ENCODE measurements at places on chromosomes 5 and 9.

GRCh38 chr9:13318027-13318426 lies 38.5 kb upstream of the MPDZ start:
- DNase-seq, result no peak

DNA sequence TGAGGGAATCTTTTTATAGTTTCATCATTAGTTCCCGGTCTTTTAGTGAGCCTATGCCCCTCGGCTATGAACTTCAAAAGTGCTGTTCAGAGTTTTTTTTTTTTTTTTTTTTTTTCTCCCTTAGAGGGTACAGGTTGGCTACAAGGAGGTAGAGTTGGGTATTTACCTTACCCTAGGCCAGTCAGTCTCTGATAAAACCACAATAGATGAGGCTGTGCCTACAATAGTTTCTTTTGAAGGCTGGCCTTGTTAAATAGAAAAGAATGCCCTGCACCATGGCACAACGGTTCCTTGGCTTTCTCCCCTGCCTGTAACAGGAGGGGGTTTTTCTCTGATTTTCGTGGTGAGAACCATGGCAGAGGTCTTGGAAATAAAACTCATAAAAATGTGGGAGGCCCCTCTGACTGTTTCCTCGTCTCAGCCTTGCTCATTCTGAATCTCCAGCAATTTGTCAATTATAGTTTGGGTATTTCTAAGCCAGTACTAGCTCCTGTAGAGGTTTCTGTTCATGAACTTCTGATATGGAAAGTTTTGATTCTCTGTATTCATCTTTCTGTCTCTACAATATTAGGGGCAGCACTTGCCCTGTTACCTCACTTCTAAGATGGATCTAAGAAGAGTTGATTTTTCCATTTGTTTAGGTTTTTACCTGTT lies 152.0 kb downstream of the MTRR start:
- DNase-seq, result no peak

DNA sequence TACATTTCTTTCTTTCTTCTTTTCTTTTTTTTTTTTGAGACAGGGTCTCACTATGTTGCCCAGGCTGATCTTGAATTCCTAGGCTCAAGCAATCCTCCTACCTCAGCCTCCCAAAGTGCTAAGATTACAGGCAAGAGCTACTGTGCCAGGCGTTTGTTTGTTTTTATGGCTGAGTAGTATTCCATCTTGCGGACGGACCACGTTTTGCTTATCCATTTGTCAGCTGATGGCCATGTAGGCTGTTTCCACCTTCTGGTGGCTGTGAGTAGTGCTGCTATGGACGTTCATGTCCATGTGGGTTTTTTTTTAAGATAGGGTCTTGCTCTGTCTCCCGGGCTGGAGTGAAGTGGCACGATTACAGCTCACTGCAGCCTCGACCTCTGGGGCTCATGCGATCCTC lies 2.5 kb downstream of the DOK3 start:
- DNase-seq, result no peak

- DNase-seq, result no peak
Measured at GRCh38 chr5:42507451-42508097, 84.3 kb downstream of the GHR start.

GRCh38 chr5:1294835-1295649 lies at the start of gene TERT:
TERT (minus strand) TSS chr5:1295068; CDS start chr5:1294989, 79 bp downstream.
- DNase-seq, result no peak

All from NCI-H1417 treated with DMSO at 0.1 percent for 48 hours (cell line).